ENCODE measurements at places on chromosomes 5 and 9.

DNA sequence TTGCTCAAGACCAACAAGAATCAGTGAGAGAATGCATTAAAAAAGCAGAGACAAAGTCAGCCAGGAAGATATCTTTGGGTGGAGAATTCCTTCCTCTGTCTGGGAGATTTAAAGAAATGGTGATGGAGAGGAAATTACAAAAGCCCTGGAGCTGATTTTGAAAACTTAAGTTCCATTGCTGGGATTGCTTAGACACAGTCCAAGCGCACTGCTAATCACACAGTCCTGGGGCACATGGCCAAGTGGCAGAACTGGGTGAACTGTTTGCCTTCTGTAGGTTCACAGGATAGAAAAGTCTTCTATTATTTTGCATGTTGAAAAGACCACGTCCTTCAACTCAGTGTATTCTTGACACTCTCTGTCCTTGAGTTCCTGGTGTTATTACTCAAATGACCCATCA, 284.9 kb upstream of the FBXL7 start:
- no peak for DNase-seq

- DNase-seq = no peak
Measured at GRCh38 chr5:132394667-132395259, 25.3 kb downstream of the SLC22A5 start.

- no peak for DNase-seq
Measured at GRCh38 chr5:53360811-53361210, 119.6 kb upstream of the FST start.

GRCh38 chr9:84139296-84140070, 158.9 kb downstream of the RMI1 start:
- DNase-seq = no peak

DNA sequence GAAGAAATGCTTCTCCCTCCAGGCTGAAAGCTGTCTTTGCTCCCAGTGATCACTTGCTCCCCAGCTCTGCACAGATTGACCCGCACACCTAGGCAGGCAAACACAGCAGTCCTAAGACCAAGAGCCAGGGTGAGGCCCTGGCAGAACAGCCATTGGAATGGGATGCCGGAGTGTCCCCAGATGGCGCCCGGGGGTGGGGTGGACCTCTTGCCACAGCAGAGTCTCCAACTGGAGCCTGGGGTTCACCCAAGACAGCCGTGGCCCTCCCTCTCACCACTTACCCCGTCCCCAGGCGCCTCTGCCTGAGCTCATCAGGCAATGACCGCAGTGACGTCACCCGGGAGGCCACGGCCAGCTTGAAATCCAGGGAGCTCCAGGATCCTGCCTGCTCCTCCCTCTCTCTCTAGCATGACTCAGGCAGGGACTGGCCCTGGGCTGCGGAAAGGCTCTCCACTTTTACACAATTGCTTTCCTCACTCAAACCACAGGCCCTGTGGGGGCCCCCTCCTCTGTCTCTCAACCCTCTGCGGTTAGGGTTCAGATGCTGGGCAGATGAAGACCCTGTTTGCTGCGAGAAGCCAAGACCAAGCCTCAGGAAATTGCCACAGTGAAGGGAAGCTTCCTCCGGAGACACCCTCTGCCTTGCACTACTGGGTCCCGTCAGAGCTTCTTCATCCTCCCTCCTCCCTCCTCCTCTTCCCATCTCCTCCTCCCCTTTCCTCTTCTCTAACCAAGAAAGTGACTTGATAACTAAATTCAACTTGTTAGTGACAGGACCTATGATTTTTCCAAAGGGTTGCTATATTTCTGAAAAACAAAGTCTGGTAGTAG, 24.3 kb upstream of the PTGES start:
- DNase-seq = no peak

- no peak for DNase-seq
Measured at GRCh38 chr9:76365028-76365427, 29.2 kb downstream of the RFK start.

- no peak for DNase-seq
Measured at GRCh38 chr5:50794812-50795211, 128.4 kb downstream of the PARP8 start.

DNA sequence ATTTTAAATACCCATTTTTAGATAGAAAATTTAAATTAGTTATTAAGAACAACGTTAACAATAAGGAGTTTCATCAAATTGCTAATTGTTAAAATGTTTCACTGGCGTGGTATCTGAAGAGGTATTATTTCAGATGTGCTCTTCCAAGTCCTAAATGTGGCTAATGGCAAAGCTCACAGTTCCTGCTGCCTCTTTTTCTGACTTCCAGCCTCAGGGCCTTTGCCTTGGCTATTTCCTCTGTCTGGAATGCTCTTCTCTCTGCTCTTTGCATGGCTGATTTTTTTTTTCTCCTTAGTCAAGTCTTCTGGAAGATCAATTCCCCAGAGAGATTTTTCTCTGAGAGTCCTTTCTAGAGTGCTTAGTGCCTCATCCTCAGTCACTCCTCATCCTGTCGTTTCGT, 9.6 kb upstream of the SSBP2 start:
- DNase-seq = no peak

DNA sequence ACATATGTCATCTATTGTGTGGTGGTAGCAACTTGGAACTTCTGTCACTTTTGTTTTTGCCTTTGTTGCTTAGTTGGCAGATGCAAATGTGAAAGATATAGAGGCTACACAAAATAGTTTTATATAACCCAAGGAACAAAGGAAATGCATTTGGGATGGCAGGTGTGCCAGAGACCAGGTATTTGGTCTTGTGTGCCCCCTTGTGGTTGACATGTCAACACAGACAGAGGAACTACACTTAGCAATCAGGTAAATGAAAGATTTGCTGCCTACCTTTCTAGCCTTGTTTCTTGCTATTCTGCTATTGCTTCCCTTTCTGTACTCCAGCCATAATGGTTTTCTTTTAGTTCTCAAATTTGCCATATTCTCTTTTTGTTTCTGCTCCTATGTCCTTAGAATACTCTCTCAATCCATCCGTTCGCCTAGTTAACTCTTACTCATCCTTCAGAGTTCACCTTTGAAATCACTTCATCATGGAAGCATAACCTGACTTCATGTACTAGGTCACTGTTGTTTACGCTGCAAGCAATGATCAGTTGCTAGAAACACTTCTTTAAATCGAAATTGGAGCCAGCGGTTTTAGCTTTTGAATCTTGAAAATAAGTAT, 119.5 kb downstream of the TRPM3 start:
- DNase-seq = peak; percentile 9

- no peak for DNase-seq
Measured at GRCh38 chr9:129839324-129840023, 4.2 kb downstream of the USP20 start.

- DNase-seq = no peak
Measured at GRCh38 chr5:35026941-35027340, 20.8 kb downstream of the AGXT2 start.

DNA sequence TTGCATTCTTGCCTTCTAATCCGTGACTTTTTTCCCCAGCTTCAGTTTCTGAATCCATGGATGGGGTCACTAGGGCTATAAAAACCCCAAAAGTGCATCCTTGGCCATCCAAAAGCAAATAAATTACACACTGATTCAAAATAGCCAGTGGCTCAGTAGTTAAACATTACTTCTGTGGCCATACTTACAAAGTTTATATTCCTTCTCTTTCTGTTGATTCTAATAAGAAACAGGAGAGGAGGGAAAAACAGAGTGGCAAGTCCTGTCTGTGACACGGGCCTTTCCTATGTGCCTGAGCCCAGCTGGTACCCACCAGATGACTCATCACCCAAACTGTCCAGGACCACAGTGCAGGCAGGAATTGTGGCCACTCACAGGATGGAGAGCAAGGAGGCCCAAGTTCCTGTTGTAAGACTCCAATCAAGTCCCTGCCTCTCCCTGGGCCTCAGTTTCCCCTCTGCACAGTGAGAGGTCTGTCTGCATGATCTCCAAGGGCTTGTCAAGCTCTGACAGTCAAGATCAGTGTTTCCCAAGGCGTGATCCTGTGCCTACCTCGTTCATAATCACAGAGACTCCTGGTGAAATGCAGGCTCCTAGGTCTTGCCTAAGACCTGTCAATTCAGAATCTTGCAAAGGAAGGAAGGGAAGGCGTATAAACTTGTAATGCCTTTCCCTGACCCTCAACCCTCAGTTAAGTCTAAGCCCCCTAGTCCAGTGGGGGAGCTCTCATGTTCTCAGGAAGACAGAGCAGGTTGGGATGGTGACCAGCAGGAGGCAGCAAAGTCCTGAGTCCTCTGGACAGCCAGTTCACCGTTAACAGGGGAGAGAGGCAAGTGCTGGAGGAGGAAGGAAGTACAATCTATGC, 29.5 kb downstream of the TNIP1 start:
- DNase-seq = peak; percentile 63

GRCh38 chr9:72734631-72735030, 213.2 kb downstream of the TMC1 start:
- no peak for DNase-seq

DNA sequence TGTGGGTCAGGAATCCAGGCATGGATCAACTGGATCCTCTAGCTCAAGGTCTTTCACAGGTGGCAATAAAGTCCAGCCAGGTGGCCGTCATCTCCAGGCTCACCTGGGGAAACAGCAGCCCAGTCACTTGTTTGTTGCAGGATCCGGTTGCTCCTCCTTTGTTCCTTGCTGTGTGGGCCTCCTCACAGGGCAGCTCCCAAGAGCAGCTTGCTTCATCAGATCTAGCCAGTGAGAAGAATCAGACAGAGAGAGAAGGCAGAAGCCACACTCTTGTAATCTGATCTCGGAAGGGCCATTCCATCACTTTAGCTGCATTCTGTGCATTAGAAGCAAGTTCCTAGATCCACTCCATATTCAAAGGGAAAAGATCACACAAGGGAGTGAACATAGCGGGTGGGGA, 3.2 kb upstream of the HSD17B3 start:
- no peak for DNase-seq

DNA sequence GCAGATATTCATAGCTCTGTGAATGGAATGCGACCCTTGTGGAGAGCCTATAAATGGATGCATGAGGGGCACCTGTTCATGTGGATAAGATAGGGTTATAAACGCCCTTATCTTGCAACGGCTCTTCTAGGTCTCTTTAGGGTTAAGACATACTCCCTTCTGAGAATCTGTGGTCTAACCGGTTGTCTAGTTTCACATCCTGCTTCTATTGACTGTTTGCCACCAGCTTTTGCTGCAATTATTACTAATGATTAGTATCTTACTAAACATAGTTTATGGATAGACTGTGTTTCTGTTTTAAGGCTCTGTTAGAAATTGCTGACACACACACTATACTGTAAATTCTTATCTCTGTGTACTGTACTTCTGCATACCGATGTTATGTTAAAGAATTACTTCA, 198.9 kb upstream of the CYLC2 start:
- no peak for DNase-seq

- DNase-seq = no peak
Measured at GRCh38 chr9:117245175-117245829, 169.6 kb downstream of the ASTN2 start.

DNA sequence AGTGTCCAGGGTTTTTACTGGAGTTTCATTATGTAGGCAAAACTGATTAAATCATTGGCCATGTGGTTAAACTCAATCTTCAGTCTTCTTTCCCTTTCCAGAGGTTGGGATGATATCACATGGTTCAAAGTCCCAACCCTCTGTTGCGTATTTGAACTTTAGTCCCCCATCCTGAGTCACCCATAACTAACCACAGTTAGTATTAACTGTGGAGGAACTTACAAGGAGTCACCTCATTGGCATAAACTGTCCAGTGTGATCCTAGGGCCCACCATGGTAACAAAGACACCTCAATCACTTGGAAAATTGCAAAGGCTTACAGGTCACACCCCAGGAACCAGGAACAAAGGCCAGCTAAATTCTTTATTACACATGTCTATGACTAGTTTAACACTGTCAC, 188.5 kb downstream of the COX7C start:
- no peak for DNase-seq

- DNase-seq = no peak
Measured at GRCh38 chr5:33180900-33181299, 259.9 kb upstream of the TARS1 start.

- DNase-seq = no peak
Measured at GRCh38 chr5:107977550-107978071, 306.9 kb upstream of the EFNA5 start.

DNA sequence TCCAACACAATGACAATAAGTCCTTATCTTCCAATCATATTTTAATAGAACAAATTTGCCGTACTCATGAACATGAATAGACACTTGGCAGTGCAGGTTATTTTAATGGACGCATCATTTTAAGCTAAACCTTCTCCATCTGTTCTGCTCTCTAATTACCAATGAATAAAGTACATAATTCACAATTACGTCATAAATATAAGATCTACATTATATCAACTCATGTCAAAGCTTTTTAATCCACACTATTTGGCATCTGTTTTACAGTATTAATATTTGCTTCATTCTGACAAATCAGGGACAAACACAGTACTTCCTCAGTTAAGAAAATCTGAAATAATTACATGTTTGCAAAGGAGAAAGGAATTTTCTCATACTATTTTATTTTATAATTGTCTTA, 344.1 kb upstream of the DMAC1 start:
- DNase-seq = no peak

- DNase-seq = no peak
Measured at GRCh38 chr5:168047669-168048111, 243.8 kb upstream of the WWC1 start.

DNA sequence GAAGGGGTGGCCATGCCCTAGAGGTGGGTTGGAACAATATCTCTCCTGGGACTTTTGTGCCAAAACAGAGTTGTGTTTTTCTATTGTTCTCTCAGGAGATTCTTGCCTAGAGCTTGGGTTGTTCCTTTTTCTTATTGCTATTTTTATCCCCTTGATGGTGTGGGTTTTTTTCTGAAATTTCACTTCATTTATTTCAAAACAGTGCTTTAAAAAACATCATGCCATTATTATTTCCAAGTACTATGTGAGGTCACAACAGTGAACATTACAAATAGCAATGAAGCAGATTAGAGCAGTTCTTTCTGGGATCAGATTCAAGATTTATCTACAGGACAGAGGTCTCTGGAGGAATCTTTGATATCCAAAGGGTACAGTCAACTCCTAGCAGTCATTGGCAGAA, 76.6 kb downstream of the ACTBL2 start:
- DNase-seq = no peak

- DNase-seq = no peak
Measured at GRCh38 chr5:124949862-124950261, 203.4 kb upstream of the ZNF608 start.

DNA sequence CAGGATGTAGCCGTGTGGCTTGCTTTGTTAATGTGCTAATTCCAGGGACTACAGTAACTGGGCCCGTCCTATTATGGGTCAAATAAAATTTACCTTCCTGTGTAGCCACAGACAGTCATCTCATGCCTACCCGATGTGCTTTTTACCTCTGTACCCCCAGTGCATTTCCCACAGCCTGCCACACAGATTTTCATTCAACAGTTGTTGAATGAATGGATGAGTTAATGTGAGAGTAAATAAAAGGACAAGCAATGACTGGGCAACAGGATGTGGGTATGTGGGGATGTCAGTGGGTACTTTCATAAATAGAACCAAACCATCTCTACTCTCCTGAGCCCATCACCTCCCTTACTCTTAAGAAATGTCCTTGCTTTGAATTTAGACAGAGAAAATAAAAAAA, 441.2 kb upstream of the ZNF462 start:
- no peak for DNase-seq

- no peak for DNase-seq
Measured at GRCh38 chr5:77015938-77016569, 14.2 kb upstream of the AGGF1 start.

GRCh38 chr9:129309906-129310305, 131.8 kb upstream of the IER5L start:
- no peak for DNase-seq

GRCh38 chr9:100426530-100427365, at the start of gene MSANTD3:
MSANTD3 (plus strand) TSS chr9:100427143; CDS start chr9:100441939, 14,796 bp downstream.
- DNase-seq = no peak
